Panc1 (cell line): ENCODE measurements at places on chromosomes 16 and 17. TPM values are rescaled to one million over a fixed set of nuclear protein-coding genes. Genes with fewer than 3 reads are reported as not detected.

DNA sequence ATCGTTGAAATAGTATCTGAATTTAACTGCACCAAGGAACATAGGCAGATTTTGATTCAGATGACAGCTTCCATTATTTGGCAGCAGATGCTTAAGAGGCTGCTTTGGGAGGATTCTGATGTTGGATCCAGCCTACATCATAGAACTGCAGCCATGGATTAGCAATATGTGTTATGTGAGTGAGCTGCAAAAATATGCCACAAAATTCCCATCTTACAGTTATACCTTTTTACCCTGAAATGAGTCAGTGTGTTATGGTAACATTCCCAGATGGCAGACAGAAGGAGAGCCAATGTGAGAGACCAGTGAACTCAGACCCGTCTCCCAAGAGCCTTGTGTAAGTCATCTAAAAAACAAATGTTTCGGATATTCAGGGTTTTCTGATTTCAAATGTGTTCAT, 206.1 kb downstream of the CDH13 start:
- DNase-seq: no peak

- DNase-seq: no peak
These were observed 1.0 kb upstream of the CKLF start for GRCh38 chr16:66551348-66551759.

DNA sequence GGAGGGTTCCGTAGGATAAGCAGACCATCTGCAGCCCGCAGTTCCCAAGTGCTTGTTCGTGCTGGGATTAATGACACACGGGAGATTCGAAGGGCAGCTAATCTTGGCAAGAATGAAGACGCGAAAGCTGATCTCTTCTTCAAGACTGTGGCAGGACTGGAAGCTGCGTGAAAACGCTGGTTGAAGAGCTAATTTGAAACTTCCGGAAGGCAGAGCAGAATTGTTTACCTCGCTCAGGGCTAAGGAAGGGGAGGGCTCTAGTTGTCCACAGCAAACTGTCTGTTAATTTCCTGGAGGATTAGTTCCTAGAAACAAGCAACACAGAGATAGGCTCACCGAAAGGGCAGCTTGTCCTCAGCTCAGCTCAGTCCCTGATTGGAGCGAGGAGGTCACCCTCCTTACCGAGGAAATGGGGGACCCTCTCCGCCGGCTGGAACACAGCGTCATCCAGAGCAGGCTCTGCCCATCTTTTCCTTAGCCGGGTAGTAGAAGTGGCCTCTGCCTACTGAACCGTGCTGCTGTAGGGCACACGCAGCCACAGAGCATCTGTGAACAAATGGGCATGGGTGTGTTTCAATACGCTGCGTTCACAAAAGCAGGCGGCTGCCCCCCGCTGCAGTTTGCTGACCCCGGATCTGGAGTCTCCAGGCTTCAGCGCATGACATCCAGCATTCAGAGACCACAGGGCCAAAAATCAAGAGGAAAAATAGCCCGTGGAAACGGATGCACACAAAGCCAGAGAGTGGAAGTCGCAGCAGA, 16.7 kb upstream of the BAIAP2 start:
- no peak for DNase-seq

The SOX8 gene
- total RNA-seq: 1.8 TPM

The SPAG9 gene
- total RNA-seq: 144 TPM

DNA sequence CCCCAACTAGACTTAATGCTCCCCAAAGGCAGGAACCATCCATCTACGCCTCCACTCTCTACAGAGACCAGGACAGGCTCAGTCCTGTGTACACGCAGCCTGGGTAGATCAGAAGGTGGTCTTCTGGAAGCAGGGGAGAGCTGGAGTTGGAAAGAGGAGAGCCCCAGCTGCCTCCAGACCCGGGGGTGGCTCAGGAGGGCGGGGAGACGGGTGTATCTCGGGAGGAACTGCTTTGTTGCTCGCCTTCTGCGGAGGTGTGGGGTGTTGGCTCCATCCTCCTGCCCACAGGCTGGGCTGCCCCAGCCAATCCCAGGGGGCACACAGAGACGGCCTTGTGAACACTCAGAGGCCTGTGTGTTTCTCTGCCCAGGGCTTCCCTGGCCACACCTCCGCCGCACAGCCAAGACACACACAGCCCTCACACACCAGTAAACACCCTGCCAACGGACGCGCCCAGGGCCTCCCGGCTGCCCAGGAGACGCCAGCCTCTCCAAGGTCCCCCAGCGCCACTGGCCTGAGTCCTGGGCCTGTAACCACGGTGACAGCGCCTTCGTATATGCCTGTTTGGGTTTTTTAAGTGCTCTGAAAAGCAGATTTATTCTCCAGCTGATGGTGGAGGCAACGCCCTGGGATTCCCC, 143.4 kb upstream of the CDC42EP4 start:
- no peak for DNase-seq

- DNase-seq: no peak
These were observed 16.2 kb upstream of the HAS3 start for GRCh38 chr16:69089091-69089910.

The KRT33A gene
- total RNA-seq: not detected

The KRTAP4-1 gene
- not detected for total RNA-seq

- no peak for DNase-seq
These were observed 13.7 kb downstream of the CAMKK1 start for GRCh38 chr17:3879186-3879585.

GRCh38 chr16:12818326-12818725, 14.6 kb upstream of the CPPED1 start:
- no peak for DNase-seq

DNA sequence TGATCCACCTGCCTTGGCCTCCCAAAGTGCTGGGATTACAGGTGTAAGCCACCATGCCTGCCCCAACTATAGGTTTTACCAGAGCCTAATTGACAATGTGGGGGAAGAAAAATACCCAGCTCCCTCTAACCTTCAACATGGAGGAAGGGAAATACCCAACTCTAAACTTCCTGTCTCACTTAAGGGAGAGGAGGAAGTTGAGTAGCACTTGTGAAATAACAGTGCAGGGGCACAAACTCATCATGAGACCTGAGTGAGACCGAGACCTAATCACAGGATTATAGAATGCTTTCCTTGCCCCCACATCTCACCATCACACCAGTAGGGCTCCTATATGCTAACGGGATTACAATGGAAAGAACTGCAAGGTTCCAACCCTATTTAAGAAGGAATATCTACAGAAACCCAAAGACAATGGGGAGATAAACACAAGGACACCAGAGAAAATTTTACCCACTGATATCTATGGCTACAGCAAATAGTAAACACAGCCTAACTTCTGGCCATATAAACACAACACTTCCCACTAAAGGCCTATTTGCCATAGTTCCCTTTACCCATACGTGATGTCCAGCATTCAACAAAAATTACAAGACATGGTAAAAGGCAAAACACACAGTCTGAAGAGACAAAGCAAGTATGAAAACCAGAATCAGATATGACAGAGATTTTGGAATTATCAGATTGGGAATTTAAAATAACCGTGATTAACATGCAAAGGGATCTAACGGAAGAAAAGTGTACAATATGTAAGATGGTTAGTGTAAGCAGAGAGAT, 26.9 kb downstream of the OR3A1 start:
- DNase-seq: no peak

- DNase-seq: no peak
These were observed 16.6 kb upstream of the RBBP6 start for GRCh38 chr16:24522751-24523150.

DNA sequence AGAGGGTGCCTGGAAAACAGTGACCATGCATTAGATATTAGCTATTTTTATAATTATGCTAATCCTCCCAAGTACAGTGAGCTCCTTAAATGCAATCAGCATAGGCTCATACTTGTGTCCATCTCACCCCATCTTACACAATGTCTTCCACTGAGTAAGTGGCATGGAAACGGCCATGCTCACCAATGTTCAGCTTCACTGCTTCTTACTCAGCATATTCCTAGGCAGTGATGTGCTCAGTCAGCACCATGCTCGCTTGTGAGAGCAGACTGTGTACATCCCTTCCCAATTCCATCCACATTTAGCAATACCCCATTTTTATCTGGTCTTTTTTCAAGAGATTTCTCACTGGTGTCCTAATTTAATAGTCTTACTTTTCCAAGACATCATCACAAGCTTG, 454.8 kb upstream of the SOX9 start:
- no peak for DNase-seq

DNA sequence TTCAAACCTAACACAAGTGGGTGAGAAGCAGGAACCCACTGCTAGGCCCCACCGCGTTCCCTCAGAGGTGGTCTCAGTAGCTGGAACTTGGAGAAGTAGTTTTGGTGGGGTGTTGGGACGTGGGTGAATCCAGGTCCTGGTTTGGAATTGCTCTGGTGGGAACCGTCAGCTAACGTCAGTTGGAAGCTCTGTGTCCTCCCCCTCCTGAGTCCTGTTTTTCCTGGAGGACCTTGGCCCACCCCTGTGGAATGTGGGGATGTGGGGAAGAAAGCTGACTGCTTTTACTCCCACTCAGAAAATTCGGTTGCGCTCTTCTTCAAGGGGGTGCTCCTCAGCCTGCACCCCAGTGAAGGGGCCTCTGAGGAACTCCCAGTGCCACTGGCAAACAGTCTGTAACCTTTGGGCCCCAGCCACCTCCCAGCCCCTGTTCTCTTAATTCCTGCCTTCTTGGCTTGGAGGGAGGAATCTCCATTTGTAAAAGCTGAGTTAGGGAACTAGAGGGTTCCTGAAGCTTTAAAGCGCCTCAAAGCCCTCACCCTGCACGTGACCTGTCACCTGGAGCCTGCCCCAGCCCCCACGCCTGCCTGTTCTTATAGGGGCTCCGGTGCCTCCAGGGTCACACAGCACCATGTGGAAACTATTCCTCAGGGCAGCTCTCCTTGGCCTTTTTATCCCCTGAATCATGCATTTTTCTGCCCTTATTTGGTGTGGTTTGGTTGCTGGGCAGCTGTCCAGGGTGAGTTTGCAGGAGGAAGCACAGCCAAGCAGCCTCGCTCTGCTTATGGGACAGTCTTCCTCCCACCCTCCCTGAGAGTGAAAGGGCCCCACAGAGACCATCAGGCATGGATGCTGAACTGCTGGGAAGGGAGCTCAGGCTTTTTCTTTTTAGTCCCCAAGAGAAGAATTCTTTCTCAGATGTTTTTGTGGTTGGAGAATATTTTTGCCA, 16.2 kb upstream of the NAGLU start:
- peak; percentile 78 for DNase-seq

The RSAD1 gene
- 40.2 TPM for total RNA-seq

DNA sequence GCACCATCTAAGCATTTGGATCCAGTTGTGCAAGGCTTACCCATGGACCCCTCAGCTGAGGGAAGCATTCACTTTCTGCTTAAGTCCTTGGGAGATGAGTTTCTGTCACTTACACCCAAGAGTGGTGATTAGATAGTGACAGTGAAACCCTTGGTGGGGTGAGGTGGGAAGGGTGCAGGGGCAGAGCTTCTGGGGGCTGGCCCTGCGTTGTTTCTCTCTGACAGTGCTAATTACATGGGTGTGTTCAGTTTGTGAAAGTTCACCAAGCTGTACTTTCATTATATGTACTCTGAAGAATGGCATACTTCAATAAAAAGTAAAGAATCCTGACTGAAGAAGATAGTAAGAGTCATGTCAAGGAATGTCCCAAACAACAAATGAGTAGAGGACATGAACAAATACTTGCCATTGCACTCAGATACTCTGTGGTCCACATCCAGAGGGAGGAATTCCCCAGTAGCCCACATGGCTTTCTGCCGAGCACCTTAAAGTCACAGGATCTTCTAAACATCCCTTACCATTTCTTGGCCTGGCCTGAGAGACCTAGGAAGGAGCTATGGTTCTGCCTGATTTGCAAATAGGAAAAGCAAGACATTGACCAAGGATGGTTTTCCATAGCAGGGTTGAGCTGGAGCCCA, 8.4 kb downstream of the CHST6 start:
- no peak for DNase-seq

The TNFRSF12A gene
- 156 TPM for total RNA-seq

- DNase-seq: no peak
These were observed 234.8 kb downstream of the MAF start for GRCh38 chr16:79365702-79366101.

- DNase-seq: no peak
These were observed 414.6 kb downstream of the SLC39A11 start for GRCh38 chr17:72677714-72678390.

DNA sequence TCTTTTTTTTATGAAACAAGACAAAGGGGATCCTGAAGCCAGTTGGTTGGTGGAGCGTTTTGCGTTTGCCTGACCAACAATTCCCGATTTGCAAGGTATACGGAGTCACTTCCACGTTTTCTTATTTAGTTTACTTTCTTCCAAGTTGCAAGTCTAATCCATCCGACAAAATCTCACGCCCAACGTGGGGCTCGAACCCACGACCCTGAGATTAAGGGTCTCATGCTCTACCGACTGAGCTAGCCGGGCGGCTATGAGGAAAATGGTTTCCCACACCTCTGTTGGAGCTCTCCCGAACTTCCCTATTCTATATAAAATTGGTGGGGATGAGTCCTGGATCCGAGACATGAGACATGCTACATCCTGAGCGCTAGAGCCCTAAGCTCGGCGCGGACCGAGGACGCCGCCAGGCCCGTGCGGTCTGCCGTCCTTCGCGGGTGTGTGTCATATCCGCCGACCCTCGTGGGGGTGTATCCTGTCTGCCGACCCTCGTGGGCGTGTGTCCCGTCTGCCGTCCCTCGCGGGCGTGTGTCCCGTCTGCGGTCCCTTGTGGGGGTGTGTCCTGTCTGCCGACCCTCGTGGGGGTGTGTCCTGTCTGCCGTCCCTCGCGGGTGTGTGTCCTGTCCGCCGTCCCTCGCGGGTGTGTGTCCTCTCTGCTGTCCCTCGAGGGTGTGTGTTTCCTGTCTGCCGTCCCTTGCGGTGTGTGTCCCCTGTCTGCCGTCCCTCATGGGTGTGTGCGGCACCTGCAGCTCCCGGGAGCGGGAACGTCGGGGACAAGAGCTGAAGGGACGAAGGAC, 22.6 kb downstream of the ZNF213 start:
- DNase-seq: peak; percentile 99

The CCL17 gene
- total RNA-seq: not detected

GRCh38 chr16:259226-259625, 16.5 kb downstream of the RGS11 start:
- DNase-seq: no peak

DNA sequence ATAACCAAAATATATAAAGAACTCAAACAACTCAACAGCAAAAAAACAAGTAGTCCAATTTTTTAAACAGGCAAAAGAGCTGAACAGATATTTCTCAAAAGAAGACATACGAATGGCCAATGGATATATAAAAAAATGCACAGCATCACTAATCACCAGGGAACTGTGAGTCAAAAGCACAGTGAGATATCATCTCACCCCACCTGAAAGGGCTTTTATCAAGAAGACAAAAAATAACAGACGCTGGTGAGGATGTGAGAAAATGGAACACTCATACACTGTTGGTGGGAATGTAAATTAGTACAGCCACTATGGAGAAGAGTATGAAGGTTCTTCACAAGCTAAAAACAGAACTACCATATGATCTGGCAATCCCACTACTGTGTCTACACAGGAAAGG, 7.4 kb downstream of the XYLT1 start:
- DNase-seq: no peak

The METTL9 gene
- total RNA-seq: 86.1 TPM

The CACNG3 gene
- total RNA-seq: not detected

The ERN2 gene
- total RNA-seq: not detected

GRCh38 chr17:61662741-61663140, 71.7 kb upstream of the NACA2 start:
- DNase-seq: no peak
